Coronary artery (tissue), 2 donors: ENCODE measurements at places on chromosomes 1 and 21.

DNA sequence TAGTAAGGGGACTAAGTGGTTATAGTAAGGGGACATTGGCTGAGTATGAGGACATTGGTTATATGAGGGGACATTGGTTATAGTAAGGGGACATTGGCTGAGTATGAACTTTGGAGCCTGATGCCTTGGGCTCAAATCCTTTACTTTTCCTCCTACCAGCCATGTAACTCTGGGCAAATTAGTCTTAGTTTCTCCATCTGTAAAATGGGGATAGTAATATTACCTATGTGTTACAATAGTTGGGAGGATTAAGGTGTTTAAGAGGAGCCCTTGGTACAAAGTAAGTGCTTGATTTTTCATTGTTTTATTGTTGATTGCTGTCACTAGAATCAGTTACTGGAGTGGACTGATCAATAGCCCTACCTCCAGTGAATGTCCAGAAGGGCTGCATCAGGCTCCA is 2.8 kb downstream of the OSCP1 start:
- no peak for DNase-seq

- DNase-seq = peak; percentile 61
These were observed 151.4 kb upstream of the ETV3 start for GRCh38 chr1:157289424-157290105.

- DNase-seq = no peak
These were observed 47.2 kb downstream of the MORN1 start for GRCh38 chr1:2344121-2344681.

DNA sequence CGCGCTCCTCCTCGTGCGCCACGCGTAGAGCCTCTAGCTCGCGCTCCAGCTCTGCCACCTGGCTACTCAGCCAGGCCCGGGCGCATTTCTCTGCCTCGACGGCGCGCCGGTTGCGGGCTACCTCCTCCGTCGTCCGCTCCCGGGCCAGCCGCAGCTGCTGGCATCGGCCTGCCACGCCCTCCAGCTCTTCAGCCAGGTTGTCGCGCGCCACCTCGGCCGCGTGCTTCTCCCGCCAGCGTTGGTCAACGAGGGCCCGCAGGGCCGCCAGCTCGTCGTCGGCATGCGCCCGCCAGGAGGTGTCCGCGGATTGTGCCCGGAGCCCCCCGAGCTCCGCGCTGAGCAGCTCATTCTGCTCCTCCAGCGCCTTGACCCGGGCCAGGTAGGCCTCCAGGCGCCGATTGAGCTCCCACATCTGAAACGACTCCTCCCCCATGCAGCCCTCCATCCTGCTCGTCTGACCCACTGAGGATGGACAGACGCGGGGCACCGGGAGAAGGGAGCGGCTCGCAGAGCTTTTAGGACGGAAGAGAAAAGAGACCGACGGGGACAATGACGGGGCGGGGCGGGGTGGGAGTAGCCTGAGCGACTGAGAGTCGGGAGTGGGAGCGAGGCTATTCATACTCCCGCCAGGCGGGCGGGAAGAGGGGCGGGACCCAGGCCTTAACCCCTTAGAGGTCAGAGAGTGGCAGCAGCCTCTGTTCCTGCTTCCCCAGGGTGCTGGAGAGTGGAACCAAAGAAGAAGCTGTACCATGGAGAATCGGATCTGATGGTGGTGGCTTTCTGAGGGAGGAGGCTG is at the start of gene NES:
Gene NES, minus strand, starts transcription at position 588 of the 796 bp plus-strand sequence. Its CDS starts 143 bp downstream, at position 445.
- DNase-seq = no peak

- no peak for DNase-seq
These were observed 5.7 kb downstream of the SZRD1 start for GRCh38 chr1:16372535-16373285.

DNA sequence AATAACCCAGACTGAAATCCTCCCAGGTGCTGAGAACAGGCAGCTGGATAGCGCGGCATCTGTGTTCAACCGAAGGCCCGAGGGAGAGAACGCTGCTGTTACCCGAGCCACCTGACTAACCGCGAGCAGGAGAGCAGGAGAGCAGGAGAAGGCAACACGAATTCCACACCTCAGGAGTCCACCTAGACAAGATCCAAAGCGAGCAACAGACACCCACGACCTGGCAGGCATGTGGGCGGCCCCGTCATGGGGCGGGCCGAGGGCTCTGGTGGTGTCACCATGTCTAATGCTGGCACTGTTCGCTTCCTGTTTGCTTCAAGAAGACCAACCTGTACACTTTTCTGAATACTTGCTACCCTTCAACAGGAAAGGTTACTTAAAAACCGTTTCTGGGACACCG is 20.9 kb upstream of the SPATC1L start:
- DNase-seq = no peak
